Mesendoderm (in vitro differentiated cells): ENCODE measurements at places on chromosomes 16 and 17.
A peak's percentile ranks its signal among the peaks of the same experiment; 100 is the strongest.

DNA sequence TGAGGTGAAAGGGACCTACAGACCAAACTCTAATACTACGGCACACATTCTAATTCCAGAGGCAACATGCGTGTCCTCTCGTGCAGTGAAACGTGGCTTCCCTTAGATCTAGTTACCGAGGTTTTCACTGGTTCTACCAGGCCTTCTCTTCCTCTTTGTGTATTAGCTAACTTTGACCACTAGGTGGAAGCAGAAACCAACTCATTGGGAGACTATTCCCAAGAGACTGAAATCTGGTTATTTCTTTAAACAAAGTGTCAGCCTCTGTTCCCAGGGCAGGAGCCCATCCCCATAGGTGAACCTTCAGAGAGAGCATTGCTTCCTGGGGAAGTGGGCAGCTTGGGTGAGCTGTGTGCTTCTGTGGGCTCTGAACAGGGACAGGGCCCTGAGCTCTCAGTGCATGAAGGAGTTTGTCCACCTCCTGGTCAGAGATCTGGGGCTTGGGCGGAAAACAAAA lies 19.7 kb upstream of the RCVRN start:
- H3K27me3 ChIP-seq = no peaks in the 10 kb centered on the region
- H3K4me3 ChIP-seq = no peak overlapping the region
- no peaks in the 10 kb centered on the region for H3K4me1 ChIP-seq

DNA sequence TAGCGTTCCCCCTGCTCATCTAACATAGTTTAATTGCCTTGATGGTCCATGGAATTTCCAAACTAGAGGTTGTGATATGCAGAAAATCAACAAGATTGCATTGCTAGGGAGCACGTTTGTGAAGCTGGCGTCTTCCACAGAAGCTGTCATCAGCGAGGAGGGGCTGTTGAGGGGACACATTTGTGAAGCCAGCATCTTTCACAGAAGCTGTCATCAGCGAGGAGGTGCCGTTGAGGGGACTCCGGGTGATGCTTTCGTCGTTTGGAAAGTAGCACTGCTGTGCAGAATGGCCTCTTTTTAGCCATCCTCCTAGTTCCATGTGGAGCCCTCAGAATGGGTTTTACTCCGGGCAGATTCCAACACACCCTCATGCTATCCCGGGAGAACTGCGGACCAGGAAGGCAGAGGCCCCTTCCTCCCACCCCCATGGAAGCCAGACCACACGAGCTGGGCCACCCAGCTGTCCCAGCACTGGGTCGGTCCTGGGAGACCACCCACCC lies 119.6 kb upstream of the CHMP6 start:
- H3K27ac ChIP-seq = no peak overlapping the region
- H3K4me3 ChIP-seq = no peak overlapping the region
- H3K27me3 ChIP-seq = no peaks in the 10 kb centered on the region
- H3K4me1 ChIP-seq = peaks cover 3% of the 10 kb centered on the region
- H3K36me3 ChIP-seq = no peaks in the 10 kb centered on the region

DNA sequence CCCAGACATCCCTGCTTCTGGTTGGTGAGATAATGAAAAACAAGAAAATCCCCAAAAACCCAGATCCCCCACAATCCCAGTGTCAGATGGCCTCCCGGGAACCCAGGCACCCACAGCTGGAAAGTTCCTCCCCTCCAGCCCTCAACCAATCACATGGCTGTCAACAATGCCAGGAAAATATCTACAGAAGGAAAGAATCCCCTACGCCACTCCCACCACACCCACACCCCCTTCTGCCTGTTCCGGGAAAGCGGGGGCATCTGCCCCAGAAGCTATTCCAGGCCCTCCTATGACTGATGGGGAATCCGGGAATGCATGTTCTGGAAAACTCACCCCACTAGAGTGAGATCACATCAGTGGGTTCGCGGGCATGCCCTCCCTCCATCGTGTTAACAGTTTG lies 1.8 kb downstream of the TMEM95 start:
- H3K4me3 ChIP-seq = no peak overlapping the region
- no peak overlapping the region for H3K27ac ChIP-seq
- no peaks in the 10 kb centered on the region for H3K36me3 ChIP-seq
- DNase-seq = no peak
- H3K27me3 ChIP-seq = no peaks in the 10 kb centered on the region

- peak; percentile 94 for DNase-seq
- H3K27me3 ChIP-seq = no peaks in the 10 kb centered on the region
- no peak overlapping the region for H3K4me3 ChIP-seq
- no peak overlapping the region for H3K27ac ChIP-seq
- peaks cover 5% of the 10 kb centered on the region for H3K4me1 ChIP-seq
- H3K36me3 ChIP-seq = no peaks in the 10 kb centered on the region
Measured at GRCh38 chr17:77834170-77835115, 124.1 kb upstream of the TNRC6C start.
